ENCODE measurements at places on chromosomes 6 and 20.

DNA sequence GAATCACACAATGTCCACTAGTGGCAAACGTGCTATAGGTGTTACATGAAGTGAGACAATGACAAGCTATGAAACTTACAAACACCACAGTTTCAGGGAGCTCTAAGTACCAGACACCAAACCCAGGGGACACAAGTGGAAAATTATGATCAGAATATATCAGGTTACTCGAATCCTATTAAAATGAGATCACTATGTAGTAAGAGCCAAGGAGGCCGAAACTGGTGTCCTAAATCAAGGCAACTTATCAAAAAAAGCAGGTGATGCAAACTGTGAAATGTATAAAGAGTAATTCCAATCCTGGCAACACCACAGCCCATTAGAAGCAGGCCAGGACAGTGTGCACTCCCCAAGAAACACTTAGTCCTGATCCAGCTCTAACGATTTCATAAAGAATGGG is 100.3 kb downstream of the ARHGAP18 start:
- DNase-seq, result no peak

GRCh38 chr6:89050697-89051096 is 29.9 kb upstream of the PNRC1 start:
- DNase-seq, result no peak

GRCh38 chr6:72640615-72640930 is 18.7 kb downstream of the KCNQ5 start:
- DNase-seq, result no peak

DNA sequence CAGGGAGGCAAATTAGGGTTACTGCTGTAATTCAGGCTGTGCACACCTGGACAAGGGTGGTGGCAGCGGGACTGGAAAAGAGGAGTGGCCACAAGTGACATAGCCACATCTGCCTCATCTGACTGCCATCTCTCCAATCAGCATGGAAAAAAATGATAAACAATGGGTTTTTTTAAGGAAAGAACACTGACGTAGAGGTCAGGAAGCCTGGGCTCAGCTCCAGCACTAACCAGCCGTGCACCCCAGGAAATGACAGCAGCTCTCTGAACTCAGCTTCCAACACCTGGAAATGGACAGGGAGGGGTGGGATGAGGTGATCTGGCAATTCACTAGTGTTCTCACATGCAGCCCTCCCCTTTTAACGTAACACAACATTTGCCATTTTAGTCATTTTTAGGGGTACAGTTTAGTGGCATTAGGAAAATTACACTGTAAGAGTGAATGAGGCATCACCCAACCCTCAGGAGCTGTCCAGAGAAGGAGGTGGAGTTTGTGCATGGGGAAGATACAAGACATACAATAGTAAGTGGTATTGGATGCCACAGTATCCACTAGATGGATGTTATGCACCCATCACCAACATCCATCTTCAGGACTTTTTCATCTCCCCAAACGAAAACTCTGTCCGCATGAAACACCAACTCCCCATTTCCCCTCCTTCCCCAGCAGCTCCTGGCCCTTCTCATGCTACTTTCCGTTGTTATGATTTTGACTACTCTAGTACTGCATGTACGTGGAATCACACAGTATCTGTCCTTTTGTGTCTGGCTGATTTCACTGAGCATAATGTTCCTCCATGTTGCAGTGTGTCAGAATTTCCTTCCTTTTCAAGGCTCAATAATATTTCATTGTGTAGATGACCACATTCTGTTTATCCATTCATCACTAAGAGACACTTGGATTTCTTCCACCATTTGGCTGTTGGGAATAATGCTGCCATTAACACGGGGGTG is 215.5 kb upstream of the ECI2 start:
- DNase-seq, result no peak

DNA sequence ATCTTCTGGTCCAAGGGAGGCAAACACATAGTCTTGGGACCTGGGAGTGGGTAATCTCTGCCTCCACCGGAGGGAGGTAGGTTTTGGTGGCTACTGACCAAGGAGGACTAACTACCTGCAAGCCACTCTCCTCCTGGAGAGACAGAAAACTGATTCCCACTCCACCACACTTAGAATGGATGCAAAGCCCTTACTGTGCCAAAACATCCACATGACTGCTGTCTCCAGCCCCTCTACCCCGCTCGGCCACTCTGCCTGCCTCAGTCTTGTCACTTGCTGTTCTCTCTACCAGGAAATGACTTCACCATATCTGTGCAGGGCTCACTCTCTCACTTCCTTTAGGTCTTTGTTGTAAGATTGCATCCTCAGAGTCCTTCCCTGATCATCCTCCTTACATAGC is 129.5 kb upstream of the ARG1 start:
- no peak for DNase-seq

- no peak for DNase-seq
Observed at GRCh38 chr6:150027806-150028565, 2.7 kb upstream of the RAET1L start.

GRCh38 chr6:133888929-133889556 is at the start of gene TCF21:
Gene TCF21, plus strand, starts transcription at chr6:133889113. Its CDS starts 285 bp downstream, at chr6:133889398.
- DNase-seq, result no peak

GRCh38 chr20:35572838-35573237 is 31.0 kb downstream of the ERGIC3 start:
- no peak for DNase-seq

All from stimulated activated CD4-positive, alpha-beta T cell treated with anti-CD3 and anti-CD28 coated beads, Interleukin-12 subunit alpha, Interleukin-12 subunit beta, amount 100 ng/mL, for 48 hours (primary cell).